ENCODE measurements at places on chromosomes 16 and 17. TPM values are rescaled to one million over a fixed set of nuclear protein-coding genes. Genes with fewer than 3 reads are reported as not detected.

- H3K4me1 ChIP-seq, result no peaks in the 10 kb centered on the region
- DNase-seq, result no peak
- no peak overlapping the region for H3K4me3 ChIP-seq
- H3K27me3 ChIP-seq, result no peaks in the 10 kb centered on the region
- H3K36me3 ChIP-seq, result no peaks in the 10 kb centered on the region
- no peak overlapping the region for H3K27ac ChIP-seq
These were observed 32.6 kb downstream of the SDK2 start for GRCh38 chr17:73611630-73612029.

The ASIC2 gene
- not detected for total RNA-seq

The SULT1A1 gene
- total RNA-seq, result 5.9 TPM

The TNFRSF12A gene
- total RNA-seq, result 3.7 TPM

The TBC1D24 gene
- total RNA-seq, result 28.3 TPM

DNA sequence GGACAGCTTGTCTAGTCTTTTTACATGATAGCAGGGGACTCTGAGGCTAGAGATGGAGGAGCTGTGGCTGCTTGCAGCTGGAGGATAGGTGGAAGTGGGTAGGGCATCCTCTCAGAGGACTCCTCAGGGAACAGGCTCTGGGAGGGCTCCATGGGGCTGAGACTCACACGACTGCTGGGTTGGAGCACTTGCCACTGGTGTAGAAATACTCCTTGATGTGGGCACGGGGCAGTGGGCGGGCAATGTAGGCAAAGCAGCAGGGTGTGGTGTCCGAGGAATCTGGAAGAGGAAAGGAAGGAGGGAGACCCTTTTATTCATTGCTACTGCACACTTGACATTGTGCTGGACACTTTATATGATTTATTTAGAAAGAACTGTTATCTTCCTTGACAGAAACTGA, 1.8 kb downstream of the CCL5 start:
- peaks cover 33% of the 10 kb centered on the region for H3K4me1 ChIP-seq
- peak overlapping the region; percentile 76 for H3K4me3 ChIP-seq
- H3K27ac ChIP-seq, result peak overlapping the region; percentile 84
- H3K27me3 ChIP-seq, result no peaks in the 10 kb centered on the region
- no peaks in the 10 kb centered on the region for H3K36me3 ChIP-seq

DNA sequence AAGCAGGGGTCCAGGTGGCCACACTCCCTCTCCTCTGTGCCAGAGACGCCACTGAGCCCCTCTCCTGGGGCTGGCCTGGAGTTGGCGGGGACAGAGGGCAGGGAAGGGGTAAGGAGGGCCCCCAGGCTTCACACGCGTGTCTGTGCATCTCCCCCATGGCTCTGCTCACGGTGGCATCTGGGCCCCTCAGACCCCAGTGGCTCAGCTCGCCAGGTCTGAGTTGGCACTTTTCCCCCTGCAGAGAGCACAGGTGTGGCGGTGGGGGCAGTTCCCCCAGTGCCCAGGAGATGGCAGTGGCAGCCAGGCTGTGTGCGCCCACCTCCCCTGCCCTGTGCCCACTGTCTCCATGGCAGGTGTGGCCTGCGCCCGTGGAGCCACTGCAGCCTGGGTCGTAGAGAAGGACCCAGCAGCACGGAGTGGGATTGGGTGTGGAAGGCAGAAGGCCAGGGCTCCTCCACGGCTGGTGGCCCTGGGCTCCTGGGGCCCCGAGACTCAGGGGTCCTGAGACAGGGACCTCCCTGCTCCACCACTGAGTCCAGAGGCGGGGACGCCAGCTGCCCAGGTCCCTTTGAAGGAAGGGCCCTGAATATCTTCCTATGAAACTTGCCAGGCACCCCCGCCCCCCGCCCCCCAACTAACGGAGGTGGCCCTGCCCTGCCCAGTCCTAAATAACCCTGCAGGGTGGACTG, 4.3 kb upstream of the APRT start:
- H3K4me1 ChIP-seq, result peaks cover 2% of the 10 kb centered on the region
- H3K27me3 ChIP-seq, result no peaks in the 10 kb centered on the region
- DNase-seq, result peak; percentile 66
- H3K36me3 ChIP-seq, result no peaks in the 10 kb centered on the region
- H3K27ac ChIP-seq, result no peak overlapping the region

DNA sequence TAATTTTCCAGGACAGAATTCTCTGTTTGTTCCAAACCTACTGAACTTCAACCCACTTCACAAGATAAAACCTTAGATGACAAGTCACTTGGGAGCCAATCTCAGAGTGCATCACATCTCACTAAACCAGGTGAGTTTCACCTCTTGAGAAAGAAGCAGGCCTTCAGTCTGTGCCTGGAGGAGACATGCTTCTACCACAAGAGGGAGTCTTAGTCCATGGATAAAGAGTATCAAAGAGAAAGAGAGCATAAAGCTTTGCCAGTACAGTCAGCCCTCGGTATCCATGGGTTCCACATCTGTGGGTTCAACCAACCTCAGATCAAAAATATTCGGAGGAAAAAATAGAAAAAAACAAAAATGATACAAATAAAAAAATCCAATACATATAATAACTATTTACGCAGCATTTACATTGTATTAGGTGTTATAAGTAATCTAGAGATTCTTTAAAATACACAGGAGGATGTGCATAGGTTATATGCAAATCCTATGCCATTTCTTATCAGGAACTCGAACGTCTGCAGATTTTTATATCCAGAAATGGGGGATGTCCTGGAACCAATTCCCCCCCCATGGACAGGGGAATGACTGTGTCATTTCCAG, 37.7 kb downstream of the DUSP14 start:
- no peak overlapping the region for H3K27ac ChIP-seq
- H3K27me3 ChIP-seq, result no peaks in the 10 kb centered on the region
- no peak overlapping the region for H3K4me3 ChIP-seq
- H3K4me1 ChIP-seq, result no peaks in the 10 kb centered on the region
- H3K36me3 ChIP-seq, result peaks cover 38% of the 10 kb centered on the region

The AFMID gene
- total RNA-seq, result 30.2 TPM
